ENCODE measurements at places on chromosomes 3 and 15.

- DNase-seq: no peak
Measured at GRCh38 chr3:114363554-114364202, 69.8 kb downstream of the TIGIT start.

GRCh38 chr3:149463921-149464320, 10.6 kb upstream of the TM4SF4 start:
- no peak for DNase-seq

GRCh38 chr15:92599394-92599970, 56.1 kb downstream of the FAM174B start:
- DNase-seq: no peak

GRCh38 chr15:57537488-57538264, 54.0 kb upstream of the MYZAP start:
- no peak for DNase-seq

- DNase-seq: no peak
Measured at GRCh38 chr3:187919544-187919943, 174.3 kb upstream of the BCL6 start.

DNA sequence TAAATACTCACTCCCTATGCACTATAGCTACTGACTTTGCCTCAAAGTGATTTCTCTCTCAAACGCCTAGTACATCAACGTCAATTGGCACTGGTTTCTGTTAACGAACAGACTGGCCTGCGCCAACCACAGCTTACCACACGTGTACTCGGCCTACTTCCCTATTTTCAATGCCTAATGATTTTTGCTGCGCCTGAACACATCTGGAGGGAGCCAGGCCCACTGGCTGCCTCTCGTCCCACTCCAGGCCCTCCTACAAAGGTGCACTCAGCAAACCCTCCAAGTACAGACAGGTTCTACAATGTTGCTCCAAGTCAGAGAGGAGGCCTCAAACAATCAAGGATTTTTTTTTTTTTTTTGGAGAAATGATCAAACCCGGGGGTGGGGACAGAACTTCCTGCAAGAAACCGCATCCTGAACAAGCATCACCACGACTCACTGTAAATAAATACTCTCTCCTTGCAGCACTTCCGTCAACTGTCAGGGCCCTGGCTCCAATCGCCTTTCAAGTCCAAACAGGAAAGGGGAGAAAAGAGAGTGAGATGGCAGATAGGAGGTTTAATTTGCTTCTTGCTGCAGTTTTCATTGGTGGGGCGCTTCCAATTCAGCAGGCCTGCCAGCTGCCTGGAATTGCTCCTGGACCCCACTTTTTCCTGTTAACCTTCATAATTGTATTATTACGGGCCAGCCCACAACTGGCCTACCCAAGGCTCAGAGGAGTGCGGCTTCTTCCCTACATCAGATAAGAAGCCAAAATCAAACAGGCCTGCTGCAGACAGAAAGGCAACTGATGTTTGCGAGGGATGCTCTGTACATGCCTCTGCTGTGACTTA, 139.3 kb downstream of the FOXP1 start:
- no peak for DNase-seq

- DNase-seq: no peak
Measured at GRCh38 chr3:77871436-77871835, 831.5 kb downstream of the ROBO2 start.

DNA sequence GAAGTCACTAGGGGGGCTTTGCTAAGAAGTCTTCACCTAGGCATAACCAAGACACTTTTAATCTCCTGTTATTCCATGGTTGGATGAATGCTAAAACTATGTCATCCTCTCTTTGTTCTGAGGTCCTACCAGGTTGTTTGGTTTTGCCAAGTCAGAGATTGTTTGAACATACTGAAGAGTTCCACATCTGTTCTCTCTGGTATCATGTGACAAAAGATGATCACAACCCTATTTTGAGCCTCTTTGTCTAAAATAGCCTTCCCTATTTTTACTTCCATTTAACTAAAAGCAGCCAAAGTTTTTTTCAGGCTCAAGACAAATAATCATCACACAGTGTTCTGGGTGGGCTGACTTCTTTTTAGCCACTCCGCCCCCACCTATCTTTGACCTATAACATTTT, 218.4 kb upstream of the LMCD1 start:
- DNase-seq: no peak

DNA sequence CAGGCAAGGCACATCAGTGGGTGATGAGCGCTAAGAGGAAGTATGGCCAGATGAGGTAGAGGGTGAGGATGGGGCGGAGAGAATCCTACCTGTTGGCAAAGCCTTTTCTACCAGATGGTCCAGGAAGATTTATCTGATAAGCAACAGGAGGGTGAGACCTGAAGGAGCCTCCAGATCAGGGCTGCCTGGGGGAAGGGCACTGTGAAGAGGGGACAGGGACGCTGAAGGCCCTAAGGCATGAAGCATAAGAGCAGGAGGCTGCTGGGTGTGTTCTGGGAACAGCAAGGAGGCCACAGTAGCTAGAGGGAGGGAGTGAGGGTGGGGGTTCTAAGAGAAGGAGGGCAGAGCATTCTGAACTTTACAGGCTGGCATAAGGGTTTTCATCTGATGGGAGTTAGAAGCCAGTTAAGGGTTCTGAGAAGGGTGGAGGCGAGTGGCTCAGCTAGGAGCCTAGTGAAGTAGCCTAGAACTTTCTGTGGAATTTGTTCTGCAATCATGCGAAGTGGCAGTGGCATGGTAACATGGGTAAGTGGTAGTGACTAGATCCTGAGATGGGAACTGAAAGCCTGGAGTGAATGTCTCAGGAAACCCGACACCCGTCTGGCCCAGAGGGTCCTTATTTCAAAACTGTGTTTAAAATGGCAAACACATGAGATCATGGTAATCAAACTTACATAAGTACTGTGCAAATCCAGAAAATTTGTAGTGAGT, 29.9 kb downstream of the CGNL1 start:
- no peak for DNase-seq

DNA sequence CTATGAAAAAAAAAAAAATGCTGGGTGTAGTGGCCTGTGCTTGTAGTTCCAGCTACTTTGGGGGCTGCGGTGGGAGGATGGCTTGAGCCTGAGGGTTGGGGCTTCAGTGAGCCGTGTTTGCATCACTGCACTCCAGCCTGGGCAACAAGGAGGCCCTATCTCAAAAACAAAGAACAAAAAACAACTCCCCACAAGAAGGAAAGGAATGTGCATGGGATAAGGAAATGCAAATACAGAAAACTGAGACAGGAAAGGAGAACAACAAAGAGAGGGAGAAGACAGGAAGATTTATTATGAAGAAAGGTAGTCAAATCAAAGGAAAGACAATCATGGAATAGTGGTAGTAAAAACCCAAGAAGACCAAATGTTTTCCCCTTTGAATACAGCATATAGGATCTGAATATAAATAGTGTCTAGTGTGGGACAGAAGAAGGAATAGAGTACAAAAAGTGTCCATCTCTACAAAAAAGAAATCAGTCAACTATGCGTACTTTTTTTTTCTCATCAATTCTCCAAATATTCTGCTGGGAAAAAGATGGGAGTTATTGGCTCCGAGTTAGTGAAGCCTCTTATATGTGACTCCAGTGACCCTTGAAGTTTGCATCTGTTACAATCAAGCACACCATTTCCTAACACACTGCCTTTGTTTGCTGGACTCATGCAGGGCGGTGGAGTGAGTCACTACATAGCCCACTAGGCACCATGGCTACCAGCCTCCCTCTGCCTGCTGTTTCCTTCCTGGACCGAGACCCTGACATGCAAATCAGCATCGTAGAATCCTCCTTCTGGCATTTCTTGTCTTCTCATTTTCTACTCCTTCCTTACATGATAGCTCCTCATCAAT, 101.2 kb upstream of the PTX3 start:
- no peak for DNase-seq

- DNase-seq: no peak
Measured at GRCh38 chr3:16179771-16180736, 5.6 kb downstream of the GALNT15 start.

GRCh38 chr3:56795829-56796185, 5.9 kb downstream of the ARHGEF3 start:
- DNase-seq: no peak

GRCh38 chr15:65082303-65082953, 5.9 kb downstream of the KBTBD13 start:
- DNase-seq: no peak

DNA sequence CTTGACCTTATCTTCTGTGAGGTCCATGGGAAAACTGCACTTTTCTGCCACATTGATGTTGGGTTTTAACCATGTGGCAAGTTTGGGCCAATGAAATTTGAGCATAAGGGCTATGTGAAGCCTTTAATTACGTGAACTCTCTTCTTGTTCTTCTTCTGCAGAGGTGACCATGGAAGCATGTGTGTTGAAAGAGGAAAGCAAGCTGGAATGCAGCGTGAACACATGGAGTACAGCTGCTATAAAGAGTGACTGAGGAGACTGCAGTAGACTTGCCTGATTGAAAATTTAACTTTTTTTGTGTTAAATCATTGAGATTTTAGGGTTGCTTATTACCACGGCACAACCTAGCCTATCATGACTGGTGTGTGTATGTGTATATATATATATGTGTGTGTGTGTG, 347.3 kb downstream of the ZIC1 start:
- DNase-seq: no peak

GRCh38 chr3:33047842-33048834, 48.8 kb downstream of the GLB1 start:
- no peak for DNase-seq

GRCh38 chr3:112132975-112133448, at the start of gene GCSAM:
TSS of gene GCSAM (minus strand) at chr3:112133248. CDS start at chr3:112133120, 128 bp downstream.
- DNase-seq: peak; percentile 95

DNA sequence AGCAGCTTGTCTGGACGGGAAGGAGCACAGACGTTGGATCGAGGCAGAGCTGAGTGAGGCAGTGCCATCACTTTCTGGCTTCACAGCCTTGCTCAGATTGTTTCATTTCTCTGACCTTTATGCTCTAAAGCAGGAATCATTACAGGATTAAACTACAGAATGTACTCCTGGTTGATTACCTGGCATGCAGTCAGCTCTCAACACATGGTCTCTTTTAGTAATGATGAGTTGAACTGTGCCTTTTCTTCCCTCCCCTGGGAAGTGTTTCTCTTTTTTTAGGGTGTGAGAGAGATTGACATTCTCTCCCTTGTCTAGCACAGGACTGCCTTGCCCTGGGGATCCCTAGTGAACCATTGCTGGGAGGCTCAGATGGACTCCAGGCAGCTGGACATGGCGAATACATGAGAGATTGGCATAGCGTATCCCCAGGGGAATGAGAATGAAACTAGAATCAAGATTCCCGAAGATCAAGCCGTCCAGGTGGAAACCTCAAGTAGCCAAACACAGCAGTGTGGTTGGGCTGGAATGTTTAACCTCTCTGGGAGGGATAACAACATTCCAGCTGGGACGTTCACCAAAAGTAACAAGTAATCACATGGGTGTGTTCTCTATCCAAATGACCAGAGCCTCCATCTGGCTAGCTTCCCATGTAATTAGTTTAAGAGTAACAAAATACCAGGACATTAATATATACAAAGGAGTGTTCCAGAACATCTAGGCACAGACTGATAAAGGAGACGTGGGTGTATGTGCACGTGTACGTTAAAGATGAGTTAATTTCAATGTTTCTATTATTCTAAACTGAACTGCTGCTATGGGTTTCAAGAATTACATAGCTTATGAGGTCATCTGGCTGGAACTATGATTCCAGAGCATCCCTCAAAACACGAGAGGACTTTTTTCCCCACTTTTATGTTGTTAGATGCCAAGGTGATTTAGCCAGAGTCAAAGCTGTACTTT, 118.6 kb upstream of the NR2E3 start:
- no peak for DNase-seq

DNA sequence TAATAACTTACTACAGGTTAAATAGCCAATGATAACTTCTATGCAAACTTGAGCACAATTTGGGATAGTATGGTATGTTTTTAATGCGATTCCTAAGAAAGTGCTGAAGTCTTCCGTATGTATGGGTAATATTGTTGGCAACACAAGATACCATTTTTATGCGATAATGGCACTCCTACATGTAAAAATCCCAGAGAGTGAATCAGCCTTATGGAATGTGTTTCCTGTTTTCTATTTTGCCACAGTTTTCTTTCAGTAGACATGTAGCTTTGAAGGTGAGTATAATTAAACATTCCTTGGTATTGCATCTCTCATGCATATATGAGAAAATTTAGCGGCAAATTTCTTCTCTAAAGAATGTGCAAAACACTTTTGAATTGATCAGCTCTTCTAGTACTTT, 396.8 kb upstream of the AZI2 start:
- no peak for DNase-seq

DNA sequence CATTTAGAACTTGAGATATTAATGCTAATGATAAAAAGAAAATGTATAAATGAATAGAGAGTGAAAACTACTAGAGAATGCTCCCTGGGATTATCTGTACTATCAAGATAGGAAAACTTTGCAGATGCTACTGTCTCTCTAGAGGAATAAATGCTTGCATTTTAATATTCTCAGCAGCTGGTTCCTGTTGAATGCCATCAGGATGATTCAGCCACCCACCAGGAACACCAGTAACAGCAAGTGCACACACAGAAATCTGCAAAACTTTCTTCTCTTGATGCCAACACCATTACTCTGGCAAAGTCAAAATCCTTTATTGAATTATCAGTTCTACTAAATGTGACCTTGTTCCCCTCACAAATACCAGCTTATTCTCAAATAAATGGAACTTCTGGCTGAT, 148.4 kb downstream of the TIGIT start:
- no peak for DNase-seq

GRCh38 chr15:88399021-88399685, 68.0 kb downstream of the MRPL46 start:
- DNase-seq: no peak

DNA sequence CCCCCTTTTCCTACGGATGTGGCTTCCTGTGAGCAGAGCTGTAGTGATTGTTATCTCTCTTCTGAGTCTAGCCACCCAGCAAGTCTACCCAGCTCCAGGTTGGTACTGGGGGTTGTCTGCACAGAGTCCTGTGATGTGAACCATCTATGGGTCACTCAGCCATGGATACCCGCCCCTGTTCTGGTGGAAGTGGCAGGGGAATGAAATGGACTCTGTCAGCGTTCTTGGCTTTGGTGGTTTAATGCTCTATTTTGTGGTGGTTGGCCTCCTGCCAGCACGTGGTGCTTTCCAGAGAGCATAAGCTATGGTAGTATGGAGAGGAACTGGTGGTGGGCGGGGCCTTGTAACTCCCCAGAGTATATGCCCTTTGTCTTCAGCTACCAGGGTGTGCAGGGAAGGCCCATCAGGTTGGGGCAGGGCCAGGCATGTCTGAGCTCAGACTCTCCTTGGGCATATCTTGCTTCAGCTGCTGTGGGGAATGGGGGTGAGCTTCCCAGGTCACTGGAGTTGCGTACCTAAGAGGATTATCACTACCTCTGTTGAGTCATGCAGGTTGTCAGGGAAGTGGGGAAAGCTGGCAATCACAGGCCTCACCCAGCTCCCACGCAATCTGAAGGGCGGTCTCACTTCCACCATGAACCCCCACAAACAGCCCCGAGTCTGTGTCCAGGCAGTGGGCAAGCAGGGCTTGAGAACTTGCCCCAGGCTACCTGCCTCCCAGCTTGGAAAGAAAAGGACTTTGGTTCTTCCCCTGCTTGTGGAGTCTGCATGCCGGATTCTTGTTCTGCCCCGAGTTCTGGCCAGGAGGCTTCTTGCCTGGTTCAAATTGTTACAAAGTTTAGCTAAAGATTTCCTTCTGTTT, 9.0 kb upstream of the ADGRG7 start:
- peak; percentile 39 for DNase-seq

- no peak for DNase-seq
Measured at GRCh38 chr3:171967932-171968678, 71.3 kb upstream of the FNDC3B start.

- DNase-seq: no peak
Measured at GRCh38 chr3:9862391-9863057, 17.5 kb downstream of the CIDEC start.
